ENCODE measurements at places on chromosomes 5 and 9.

DNA sequence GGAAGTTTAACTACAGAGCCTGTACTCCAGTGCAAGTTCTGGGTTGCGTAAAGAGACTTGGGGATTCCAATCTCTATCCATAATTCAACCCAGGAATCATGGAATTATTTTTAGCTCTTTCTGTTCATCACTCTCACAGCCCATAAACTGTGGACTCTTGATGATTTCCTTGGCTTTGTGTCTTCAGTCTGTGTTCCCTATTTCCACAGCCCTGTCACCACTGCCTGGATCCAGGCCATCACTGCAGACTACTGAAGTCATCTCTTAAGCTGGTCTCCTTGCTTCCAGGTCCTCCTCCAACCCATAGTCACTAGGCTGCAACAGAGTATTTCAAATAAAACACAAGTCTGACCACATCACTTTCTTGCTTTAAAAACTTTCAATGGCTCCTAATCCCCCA lies 211.7 kb downstream of the PLK2 start:
- no peak for DNase-seq

DNA sequence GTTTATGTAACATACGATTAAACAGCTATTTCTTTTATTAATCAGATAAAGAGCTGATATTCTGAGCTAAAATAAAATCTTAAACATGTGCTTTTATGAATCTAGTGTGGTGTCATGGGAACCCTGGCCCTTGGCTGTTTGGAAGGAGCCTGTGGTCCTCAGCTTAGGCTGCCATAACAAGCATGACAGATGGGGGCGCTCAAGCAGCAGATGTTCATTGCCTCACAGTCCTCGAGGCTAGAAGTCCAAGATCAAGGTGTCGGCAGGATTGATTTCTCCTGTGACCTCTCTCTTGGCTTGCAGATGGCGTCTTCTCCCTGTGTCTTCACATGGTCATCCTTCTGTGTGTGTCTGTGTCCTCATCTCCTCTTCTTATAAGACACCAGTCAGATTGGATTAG lies 448.2 kb downstream of the GADD45G start:
- DNase-seq = no peak

DNA sequence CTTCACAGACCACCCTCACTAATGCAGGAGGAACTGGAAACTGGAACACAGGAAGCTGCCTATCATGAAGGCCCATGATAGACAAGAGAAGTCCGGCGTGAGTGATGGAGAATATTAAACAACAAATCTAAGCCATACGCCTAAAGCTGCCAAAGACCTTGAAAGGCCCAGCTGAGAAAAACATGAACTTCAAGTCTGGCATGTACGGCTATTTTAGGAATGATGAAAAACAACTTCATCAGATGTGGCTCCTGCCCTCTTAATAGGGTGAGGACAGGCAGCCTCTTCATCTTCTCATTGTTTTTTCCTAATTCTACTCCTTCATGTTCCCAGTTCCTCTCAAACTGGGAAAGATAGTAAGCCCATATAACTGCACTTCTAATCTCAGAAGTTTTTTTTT lies 20.3 kb downstream of the FBP1 start:
- no peak for DNase-seq

- no peak for DNase-seq
These were observed 70.7 kb downstream of the RFX3 start for GRCh38 chr9:3455094-3455493.

DNA sequence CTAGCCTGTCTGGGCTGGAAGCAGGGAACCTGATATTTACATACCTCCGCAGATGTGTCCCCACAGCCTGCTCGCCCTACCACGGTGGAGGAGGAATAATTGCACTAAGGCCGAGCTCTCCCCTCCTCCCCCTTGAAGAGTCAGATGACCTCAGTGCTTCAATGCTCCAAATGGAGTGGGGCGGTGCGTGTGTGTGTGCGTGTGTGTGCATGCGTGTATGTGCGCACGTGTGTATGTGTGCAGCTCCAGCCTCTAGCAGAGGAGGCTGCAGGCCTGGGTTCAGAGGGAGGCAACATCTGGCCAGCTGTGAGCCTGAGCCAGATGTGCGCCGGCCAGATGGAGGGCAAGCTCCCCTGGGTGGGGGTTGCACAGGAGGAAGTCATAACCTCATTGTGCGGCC lies 90.5 kb downstream of the NRG2 start:
- no peak for DNase-seq

DNA sequence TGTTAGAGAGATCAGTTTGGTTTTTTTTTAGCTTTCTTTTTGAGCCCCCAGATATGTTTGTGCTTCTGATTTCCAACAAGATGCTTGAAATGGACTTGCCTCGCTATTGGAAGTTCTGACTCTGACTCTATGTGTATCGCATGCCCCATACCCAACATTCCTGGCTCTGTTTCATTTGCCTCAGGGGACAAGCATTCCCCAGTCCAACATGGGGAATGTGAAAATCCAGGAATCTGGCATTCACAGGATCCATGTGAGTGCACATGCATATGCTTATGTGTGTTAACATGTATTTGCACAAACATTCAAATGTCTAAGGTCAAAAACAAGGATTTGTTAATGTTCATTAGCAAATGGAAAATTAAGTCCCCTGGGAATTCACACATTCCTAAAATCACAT lies 233.9 kb downstream of the TLR4 start:
- no peak for DNase-seq

- no peak for DNase-seq
These were observed 1264.5 kb upstream of the ACO1 start for GRCh38 chr9:31119890-31120454.

DNA sequence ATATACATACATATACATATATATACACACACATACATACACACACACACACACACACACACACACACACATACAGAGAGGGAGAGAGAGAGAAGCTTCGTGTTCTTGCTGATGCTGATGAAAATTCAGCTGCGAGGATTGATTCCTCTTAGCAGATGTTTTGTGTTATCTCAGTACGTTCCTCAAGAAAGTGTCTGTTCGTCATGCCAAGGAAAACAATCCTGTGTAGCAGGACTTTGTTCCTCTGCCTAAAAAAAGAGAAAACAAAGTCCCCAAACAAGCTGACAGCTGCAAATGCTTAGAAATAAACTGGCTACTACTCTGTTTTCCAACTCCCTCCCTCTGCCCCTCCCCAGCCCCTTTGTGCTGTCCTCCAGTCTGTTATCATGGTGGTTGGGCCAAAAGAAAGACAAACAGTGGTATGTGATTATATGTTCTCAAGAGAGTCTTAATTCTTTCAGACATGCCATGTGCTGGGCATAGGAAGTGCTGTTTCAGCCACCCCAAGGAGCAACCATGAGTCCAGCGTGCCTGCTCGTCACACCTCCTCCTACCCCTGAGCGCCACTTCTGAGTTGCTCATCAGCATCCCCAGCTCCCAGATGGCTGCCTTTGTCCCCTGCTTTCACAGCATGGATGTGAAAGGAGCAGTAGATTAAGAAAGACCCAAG lies 71.5 kb upstream of the EQTN start:
- DNase-seq = no peak

- DNase-seq = no peak
These were observed 352.3 kb upstream of the CCNH start for GRCh38 chr5:87765009-87765408.

GRCh38 chr5:170297589-170298462 lies at the start of gene LCP2:
Gene LCP2 (minus strand): TSS chr5:170297777. CDS start chr5:170297611, 166 bp downstream.
- DNase-seq = no peak

DNA sequence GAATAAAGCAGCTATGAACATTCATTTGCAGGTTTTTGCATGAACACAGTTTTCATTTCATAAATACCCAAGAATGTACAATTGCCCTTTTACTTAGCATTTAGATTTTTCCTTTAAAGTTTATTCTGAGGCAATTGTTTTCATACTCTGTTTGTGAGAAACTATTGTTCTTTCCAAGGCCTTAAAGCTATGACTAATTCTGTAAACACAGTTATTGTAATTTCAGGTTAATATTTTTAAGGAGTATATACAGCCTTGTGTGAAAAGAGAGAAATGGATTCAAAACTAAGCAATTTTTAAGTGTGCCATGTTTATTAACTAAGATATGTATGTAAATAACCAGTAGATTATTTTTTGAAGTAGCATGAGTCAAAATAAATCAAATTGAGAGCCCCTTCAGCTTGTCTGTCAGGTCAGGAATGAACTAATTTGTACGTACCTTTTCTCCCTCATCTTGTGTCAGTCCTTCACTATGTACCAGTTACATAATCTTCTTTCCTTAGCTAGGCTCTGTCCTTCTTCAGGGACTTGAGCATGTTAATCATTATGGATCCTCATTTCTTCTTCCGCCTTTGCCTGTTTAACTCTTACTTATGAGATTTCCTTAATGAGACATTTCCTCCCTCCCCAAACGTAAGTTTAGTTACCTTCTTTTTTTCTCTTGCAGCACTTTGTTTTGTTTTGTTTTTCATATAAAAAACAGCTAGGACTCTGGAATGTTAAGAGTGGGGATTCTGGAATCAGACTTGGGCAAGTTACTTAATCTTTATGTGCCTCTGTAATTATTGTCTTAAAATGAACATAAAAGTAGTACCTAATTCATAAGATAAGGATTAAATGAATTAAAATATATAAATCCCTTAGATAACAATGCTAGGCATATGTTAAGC lies 63.6 kb downstream of the NIPBL start:
- no peak for DNase-seq

- no peak for DNase-seq
These were observed 90.2 kb downstream of the TMEM215 start for GRCh38 chr9:32873553-32873952.

DNA sequence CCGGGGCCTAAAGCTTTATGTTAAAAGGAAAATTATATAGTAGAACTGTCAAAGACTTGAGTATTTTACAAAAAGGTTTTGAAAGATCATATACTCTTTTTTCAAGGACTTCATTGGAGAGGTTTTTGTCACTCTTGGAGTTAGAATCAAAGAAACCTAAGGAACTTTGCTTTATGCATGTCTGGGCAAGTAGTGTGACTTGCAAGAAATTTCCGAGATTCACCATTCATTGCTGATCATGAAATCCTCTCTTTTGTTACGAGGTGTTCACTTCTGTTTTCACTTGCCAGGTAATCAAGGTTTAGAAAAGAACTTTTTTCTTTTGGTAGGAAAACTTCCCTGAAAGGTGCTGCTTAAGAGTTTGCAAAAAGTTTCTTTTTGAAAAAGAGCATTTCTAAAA lies 64.8 kb downstream of the NUP214 start:
- DNase-seq = no peak

DNA sequence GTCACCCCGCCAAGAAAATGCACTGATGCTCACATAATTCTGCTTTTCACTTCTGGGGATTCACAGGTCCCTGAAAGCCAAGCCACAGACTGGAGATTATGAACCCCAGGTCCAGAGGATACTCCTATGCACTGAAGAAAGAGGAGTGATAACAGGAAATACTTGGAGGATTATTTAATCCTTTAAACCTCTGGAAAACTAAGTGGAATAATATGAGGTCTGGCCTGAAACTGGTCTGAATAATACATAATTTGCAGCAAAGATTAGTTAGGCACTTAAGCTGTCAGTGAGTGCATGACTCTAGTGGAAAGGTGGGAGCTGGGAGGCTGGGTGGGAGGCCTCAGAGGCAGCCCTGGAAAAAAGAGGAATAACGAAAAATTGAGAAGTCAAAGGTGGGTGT lies 45.7 kb downstream of the MARCHF3 start:
- DNase-seq = peak; percentile 23

- DNase-seq = no peak
These were observed 283.3 kb downstream of the PJA2 start for GRCh38 chr5:109126481-109126880.

Measured in ELR (cell line).